ENCODE measurements at places on chromosomes 2 and 18. TPM values are rescaled to one million over a fixed set of nuclear protein-coding genes. Genes with fewer than 3 reads are reported as not detected.

ZNF892 gene
- 2.3 TPM for total RNA-seq

UNC80 gene
- total RNA-seq: under 0.01 TPM

C2orf78 gene
- total RNA-seq: not detected

ANO7 gene
- total RNA-seq: 0.12 TPM

DNAH7 gene
- 0.53 TPM for total RNA-seq

COL4A4 gene
- 6.8 TPM for total RNA-seq
